ENCODE measurements at places on chromosomes 16 and 17.

- no peak for DNase-seq
- H3K27me3 ChIP-seq, result no peaks in the 10 kb centered on the region
- no peak overlapping the region for H3K27ac ChIP-seq
- H3K4me1 ChIP-seq, result no peaks in the 10 kb centered on the region
- H3K36me3 ChIP-seq, result no peaks in the 10 kb centered on the region
Measured at GRCh38 chr17:50288306-50288705, 14.0 kb downstream of the TMEM92 start.

DNA sequence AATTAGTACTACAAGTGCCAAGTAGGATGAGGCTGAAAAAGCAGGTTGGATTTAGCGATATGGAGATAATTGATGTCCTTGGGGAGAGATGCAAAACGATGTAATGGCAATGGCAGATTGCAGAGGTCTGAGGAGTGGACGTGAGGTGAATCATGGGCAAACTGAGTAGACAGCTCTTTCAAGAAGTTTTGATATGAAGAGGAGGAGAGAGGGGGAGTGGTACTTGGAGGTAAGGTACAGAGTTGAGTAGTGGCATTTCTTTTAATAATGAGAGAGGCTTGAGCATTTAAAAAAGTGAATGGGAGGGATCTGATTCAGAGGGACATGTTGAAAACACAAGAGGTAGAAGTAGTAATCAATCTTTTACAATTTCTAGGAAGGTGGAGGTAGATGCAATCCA, 17.7 kb upstream of the VPS4A start:
- no peaks in the 10 kb centered on the region for H3K27me3 ChIP-seq
- no peak for DNase-seq
- no peaks in the 10 kb centered on the region for H3K36me3 ChIP-seq
- H3K4me3 ChIP-seq, result no peak overlapping the region
- no peaks in the 10 kb centered on the region for H3K4me1 ChIP-seq
- H3K27ac ChIP-seq, result no peak overlapping the region

DNA sequence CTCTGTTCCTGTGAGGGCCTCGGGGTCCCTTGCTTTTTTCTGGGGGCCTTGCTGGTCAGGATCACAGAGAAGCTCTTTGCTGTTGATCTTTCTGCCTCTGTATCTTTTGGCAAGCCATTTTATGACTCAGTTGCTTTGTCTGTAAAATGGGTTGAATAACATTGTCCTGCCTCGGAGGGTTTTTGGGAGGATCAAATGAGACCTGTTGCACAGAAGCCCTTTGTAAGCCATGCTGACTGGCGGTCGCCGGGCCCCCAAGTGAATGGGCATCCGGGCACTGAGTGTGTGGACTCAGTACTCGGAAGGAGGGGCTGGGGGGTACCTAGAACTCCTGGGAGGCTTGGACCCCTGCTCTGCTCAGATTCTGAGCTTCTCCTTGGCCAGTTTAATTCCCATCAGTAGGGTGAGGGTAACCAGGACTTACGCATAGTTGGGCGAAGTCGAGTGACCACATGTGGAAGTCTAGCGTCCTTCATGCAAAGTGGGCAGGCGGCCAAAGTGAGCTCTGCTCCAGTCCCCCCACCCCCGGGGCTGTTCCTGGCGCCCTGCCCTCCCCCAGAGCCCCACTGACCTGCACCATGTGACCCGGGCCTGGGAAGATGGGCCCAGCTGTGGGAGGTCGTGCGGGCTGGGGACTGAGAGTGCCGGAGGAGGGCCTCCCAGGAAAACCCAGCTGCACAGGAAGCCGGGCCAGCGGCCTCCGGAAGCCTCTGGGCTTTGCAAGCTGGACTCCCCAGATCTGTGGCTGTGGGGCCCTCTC, 284.0 kb downstream of the SEC14L1 start:
- no peak overlapping the region for H3K4me3 ChIP-seq
- DNase-seq, result no peak
- H3K27ac ChIP-seq, result peak overlapping the region; percentile 53
- peaks cover 8% of the 10 kb centered on the region for H3K36me3 ChIP-seq

- no peak overlapping the region for H3K4me3 ChIP-seq
- no peaks in the 10 kb centered on the region for H3K27me3 ChIP-seq
- H3K27ac ChIP-seq, result no peak overlapping the region
- H3K36me3 ChIP-seq, result no peaks in the 10 kb centered on the region
- DNase-seq, result no peak
- H3K4me1 ChIP-seq, result no peaks in the 10 kb centered on the region
Measured at GRCh38 chr16:83854420-83854819, 44.5 kb upstream of the MLYCD start.

DNA sequence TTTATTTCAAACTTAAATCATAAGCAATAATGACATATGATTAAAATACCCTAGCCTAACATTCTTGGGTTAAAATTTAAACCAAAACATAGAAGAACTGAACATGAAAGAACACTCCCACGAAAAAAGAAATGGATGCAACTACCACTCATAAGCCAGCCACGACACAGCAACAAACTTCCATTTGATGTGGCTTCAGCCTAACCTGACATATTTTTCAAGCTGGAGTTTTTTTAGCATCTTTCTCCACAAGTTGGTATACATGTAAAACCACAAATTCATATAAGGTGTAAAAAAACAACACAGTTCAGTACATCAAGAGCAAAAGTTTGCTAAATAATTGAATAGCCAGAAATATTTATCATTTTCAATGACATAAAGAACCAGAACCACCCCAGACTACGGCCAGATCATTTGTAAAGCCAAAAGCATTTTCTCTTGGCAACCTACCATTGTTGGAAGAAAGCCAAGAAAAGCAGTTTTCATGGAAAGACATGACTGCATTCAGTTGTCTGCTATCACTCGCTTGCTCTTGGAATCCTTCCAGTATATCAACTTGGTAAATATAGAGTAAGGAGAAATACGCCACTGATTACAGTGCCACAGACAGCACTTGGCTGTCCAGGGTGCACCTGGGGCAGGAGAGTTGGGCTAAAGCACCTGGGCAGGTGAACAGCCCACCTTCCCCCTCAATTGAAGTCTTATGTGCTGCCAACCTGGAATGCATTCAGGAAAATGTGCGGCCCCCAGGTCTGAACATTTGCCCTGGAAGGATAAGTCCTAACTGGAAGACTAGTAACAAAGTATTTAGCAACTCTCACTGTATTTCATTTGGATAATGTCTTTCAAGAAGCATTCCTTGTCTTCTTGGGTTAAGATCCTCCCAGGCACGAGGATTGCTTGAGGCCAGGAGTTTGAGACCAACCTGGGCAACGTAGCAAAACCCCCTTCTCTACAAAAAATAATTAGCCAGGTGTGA, 60.5 kb downstream of the CREBBP start:
- H3K27ac ChIP-seq, result no peak overlapping the region
- no peak overlapping the region for H3K4me3 ChIP-seq
- no peak for DNase-seq

DNA sequence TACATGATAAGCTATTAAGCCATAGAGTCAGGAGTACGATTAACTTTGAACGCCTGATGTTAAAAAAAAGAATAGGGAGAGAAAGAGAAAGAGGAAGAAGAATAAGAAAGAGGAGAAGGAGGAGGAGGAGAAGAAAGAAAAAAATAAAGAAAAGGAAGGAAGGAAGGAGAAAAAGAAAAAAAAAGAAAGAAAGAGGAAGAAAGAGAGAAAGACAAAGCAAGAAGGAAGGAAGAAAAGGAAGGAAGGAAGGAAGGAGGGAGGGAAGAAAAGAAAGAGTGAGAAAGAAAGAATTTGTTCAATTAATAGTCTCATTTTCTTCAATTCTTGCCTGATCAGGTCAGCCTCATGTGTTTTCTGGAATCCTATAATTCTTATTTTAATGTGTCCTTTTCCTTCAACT, 33.7 kb downstream of the HS3ST2 start:
- H3K4me3 ChIP-seq, result no peak overlapping the region
- H3K27me3 ChIP-seq, result no peaks in the 10 kb centered on the region
- DNase-seq, result no peak
- no peaks in the 10 kb centered on the region for H3K36me3 ChIP-seq

DNA sequence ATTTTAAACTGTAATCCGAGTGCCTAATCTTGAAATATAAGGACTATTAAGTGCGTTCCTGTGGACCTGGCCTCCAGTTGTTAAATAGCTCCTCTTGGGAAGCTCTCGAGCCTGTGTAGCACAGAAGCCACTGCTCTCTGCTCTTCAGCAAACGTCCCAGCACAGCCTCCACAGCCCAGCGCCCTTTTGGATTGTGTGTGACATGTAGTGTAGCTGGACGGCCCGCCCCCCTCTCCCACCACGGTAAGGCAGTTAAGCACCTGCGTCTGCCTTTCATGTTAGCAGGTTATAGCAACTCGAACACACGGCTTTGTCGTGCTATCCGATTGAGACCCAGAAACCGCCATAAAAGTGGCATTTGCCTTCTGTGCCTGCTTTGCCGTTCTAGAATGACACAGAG, 79.2 kb upstream of the CHMP6 start:
- no peak overlapping the region for H3K4me3 ChIP-seq
- no peaks in the 10 kb centered on the region for H3K27me3 ChIP-seq
- no peaks in the 10 kb centered on the region for H3K4me1 ChIP-seq
- DNase-seq, result no peak

DNA sequence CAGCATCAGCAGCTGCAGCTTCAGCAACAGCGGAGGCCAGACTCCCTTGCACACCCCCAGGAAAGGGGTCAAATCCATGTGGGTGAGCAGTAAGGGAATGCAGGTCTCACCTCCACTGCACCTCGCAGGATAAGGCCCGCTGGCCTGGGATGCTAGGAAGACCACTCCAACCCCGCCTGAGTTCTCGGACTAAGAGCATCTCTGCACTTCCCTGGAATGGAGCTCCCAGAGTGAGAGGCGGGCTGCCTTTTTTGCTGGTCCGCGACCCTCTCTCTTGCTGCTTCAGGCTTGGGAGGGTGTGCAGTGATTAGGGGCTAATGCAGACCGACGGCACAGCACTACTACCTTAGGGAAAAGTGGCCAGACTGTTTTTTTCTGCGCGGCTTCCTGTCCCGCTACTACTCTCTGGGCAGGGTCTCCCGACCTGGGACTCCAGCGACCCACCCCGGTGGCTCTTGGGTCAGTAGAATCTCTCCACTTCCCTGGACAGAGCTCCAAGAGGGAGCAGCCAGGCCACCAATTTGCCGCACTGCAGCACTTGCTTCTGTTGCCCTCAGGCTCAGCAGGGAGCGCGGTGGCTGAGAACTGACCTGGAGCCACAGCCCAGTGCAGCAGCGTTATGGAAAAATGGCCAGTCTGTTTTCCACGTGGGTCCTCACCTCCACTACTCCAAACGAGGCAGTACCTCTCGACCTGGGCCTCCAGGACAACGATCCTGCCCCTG, 480.4 kb downstream of the CDH8 start:
- H3K36me3 ChIP-seq, result no peaks in the 10 kb centered on the region
- DNase-seq, result no peak
- H3K27me3 ChIP-seq, result no peaks in the 10 kb centered on the region
- H3K4me1 ChIP-seq, result no peaks in the 10 kb centered on the region

DNA sequence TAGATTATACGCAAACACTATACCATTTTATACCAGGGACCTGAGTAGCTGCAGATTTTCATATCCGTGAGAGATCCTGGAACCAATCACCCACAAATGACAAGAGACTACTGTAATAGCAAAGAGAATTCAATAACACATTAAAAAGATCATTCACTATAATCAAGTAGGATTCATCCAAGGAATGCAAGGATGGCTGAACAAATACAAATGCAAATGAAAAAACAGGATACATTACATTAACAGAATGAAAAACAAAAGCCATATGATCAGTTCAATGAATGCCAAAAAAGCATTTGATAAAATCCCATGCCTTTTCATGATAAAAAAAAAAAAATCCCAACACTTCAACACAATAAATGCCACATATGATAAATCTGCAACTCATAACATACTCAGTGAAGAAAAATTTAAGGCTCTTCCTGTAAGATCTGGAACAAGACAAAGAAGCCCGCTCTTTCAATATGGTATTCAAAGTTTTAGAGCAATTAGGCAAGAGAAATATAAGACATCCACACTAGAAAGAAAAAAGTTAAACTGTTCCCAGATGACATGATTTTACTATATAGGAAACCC, 29.0 kb downstream of the N4BP1 start:
- DNase-seq, result no peak
- H3K4me3 ChIP-seq, result no peak overlapping the region
- H3K36me3 ChIP-seq, result peaks cover 3% of the 10 kb centered on the region
- H3K4me1 ChIP-seq, result peaks cover 9% of the 10 kb centered on the region
- H3K27ac ChIP-seq, result no peak overlapping the region

DNA sequence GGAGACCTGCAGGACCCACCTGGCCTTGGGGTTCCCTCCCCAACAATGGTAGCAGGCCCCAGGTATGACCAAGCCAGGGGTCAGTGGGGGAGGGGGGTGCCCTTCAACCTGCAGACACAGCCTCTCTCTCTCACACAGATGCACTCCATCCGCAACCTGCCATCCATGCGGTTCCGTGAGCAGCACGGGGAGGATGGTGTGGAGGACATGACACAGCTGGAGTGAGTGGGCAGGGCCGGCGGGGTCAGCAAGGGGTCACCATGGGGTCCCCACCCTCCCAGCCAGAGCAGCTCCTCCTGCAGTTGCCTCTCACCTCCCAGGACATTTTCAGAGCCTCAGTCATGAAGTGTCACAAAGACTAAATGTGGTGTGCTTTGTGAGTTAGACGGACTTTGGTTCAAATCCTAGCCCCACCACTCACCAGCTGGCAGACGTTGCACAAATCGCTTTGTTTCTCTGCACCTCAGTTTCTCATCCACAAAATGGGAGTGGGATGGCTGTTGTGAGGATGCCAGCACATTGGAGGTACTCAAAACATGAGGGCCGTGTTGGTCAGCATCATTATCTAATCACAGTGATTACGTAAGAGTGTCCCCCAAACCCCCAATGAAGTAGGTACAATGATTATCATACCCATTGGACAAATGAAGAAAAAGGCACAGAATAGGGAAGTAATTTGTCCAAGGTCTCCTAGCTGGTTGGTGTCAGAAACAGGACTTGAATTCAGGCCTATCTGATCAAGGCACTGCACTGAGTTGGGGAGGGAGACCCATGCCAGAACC, 16.0 kb downstream of the MYO15A start:
- H3K27me3 ChIP-seq, result no peaks in the 10 kb centered on the region
- no peaks in the 10 kb centered on the region for H3K36me3 ChIP-seq
- no peak overlapping the region for H3K27ac ChIP-seq

DNA sequence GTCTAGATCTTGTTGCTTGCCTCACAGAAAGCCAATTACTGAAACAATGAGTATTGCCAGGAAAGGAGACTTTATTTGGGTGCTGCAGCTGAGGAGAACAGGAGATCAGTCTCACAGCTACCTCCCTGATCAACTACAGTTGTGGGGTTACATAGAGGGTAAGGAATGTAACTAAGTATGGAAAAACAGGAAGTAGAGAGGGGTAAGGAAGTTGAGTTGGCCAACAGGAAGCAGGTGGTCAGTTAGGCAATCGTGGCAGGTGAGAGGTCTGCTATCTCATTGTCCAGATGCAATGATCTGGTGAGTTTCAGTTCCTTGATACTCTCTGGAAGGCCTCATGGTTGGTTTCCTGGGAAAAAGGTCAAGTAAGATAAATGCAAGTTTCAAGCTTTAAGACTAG, 333.1 kb upstream of the GOT2 start:
- H3K27ac ChIP-seq, result no peak overlapping the region
- no peak for DNase-seq
- H3K36me3 ChIP-seq, result no peaks in the 10 kb centered on the region
- no peak overlapping the region for H3K4me3 ChIP-seq
- H3K27me3 ChIP-seq, result no peaks in the 10 kb centered on the region
- H3K4me1 ChIP-seq, result no peaks in the 10 kb centered on the region

GRCh38 chr17:5921512-5922282, 148.5 kb upstream of the WSCD1 start:
- H3K27me3 ChIP-seq, result peaks cover under 1% of the 10 kb centered on the region
- no peak overlapping the region for H3K4me3 ChIP-seq
- no peak for DNase-seq
- no peaks in the 10 kb centered on the region for H3K4me1 ChIP-seq
- no peaks in the 10 kb centered on the region for H3K36me3 ChIP-seq

- H3K4me1 ChIP-seq, result no peaks in the 10 kb centered on the region
- no peaks in the 10 kb centered on the region for H3K36me3 ChIP-seq
- H3K27ac ChIP-seq, result no peak overlapping the region
- H3K27me3 ChIP-seq, result no peaks in the 10 kb centered on the region
- DNase-seq, result no peak
Measured at GRCh38 chr16:65315081-65315780, 193.4 kb upstream of the CDH11 start.

Measured in effector memory CD4-positive, alpha-beta T cell (primary cell).